ENCODE measurements at places on chromosomes 2 and 18. TPM values are rescaled to one million over a fixed set of nuclear protein-coding genes. Genes with fewer than 3 reads are reported as not detected.

The NETO1 gene
- polyA plus RNA-seq, result 0.43 TPM

The TCF7L1 gene
- 3.5 TPM for polyA plus RNA-seq

DNA sequence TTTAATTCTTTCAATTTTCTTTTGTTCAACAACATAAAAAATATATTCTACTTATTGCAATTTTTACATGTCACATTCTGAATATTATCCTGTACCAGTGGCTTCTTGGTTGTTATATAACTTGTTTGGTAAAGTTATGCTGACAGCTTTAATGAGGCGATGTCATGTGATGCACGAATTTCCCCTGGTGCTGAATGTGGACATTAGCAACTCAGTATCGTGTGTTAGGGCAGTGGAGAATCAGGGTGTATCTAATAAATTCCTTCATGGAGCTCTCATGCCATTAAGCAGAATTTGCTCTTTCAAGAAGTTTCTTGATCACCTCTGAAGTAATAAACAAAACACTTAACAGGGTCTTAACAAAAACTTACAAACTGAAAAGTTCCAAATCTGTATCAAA is 99.6 kb upstream of the DNMT3A start:
- DNase-seq, result no peak

The EML6 gene
- polyA plus RNA-seq, result 0.12 TPM

The BOLL gene
- not detected for polyA plus RNA-seq

- no peak for DNase-seq
These were observed 226.3 kb downstream of the NBAS start for GRCh38 chr2:15334644-15335326.

The DSC2 gene
- not detected for polyA plus RNA-seq

DNA sequence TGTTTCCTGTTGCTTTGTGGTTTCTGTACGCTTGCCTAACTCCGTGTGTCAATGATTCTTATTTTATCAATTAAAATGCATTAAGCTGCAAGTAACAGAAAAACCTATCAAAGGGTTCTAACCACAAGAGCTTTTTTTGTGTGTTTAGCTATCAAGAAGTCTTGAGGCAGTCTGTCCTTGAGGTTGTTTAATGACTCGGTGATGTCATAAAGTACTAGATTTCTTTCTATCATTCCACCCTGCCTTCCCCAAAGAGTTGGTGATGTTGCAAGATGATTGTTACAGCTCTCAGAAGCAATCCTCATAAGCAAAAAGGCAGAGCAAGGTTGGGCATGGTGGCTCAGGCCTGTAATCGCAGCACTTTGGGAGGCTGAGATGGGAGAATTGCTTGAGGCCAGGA is 51.9 kb upstream of the SPTBN1 start:
- no peak for DNase-seq
